ENCODE measurements at places on chromosomes 1 and 21.
A peak's percentile ranks its signal among the peaks of the same experiment; 100 is the strongest.

GRCh38 chr1:94666797-94667196, 125.2 kb upstream of the F3 start:
- no peak for DNase-seq

GRCh38 chr1:246815693-246816270, 91.6 kb downstream of the SCCPDH start:
- no peak for DNase-seq

GRCh38 chr1:18618546-18619466, 11.8 kb upstream of the PAX7 start:
- DNase-seq: peak; percentile 46

GRCh38 chr21:43793243-43793642, 3.9 kb downstream of the RRP1 start:
- DNase-seq: no peak

GRCh38 chr1:39196244-39197215, 8.0 kb upstream of the MACF1 start:
- DNase-seq: peak; percentile 83

GRCh38 chr1:208209896-208210589, 34.1 kb downstream of the PLXNA2 start:
- peak; percentile 34 for DNase-seq

GRCh38 chr1:92958203-92958970, 2.9 kb downstream of the DIPK1A start:
- DNase-seq: no peak

GRCh38 chr1:156664767-156665411, 12.3 kb downstream of the NES start:
- DNase-seq: peak; percentile 86

GRCh38 chr1:38997034-38997900, 6.2 kb downstream of the AKIRIN1 start:
- DNase-seq: no peak

- DNase-seq: peak; percentile 98
These were observed 11.6 kb upstream of the KCNJ15 start for GRCh38 chr21:38244885-38245869.

DNA sequence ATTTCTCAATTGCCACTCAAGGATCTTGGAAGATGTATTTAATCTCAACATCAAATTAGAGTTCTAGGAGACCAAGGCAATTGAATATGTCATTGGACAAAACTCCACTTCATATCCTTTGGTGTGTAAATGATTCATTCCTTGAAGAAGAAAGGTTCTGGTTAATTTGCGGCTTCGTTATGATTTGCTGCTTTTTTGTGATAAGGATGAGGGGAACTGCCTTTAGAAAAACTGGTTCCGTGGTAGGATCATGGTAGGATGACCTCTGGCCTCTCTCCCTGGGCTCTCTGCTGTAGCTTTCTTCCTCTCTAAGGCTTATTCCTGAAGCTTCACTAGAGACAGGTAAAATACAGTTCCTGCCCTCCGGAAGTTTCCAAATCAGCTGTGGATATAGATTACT, 51.5 kb upstream of the ERRFI1 start:
- DNase-seq: no peak

- DNase-seq: no peak
These were observed 33.5 kb upstream of the ITPKB start for GRCh38 chr1:226772446-226773139.

DNA sequence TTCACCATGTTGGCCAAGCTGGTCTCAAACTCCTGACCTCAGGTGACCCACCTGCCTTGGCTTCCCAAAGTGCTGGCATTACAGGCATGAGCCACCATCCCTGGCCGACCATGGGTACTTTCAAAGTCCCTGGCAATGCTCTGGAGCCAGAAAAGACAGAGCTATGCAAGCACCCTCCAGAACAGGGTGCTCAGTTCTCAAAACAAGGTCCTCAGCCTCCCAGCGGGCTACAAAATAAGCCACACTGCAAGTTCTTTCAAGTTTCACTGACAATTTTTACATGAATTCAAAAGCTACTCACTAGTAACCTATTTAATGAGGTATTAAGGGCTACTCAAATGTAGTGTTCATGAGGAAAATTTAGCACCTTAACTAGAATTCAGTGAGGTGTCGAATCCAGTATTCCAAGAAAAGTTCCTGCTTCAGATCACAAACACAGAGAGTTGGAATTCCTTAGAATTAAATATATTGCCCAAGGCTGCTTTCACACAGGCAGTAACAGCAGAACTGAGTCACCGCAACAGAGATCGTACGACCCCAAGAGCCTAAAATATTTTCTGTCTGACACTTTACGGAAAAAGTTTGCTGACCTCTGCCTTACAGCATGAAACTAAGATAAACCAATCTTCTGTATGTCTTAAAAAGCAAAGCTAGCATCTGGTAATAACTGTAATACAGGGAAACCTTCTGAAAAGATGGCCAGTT, 60.7 kb downstream of the HSF2BP start:
- DNase-seq: peak; percentile 95

- DNase-seq: peak; percentile 2
These were observed 36.2 kb downstream of the UBE2G2 start for GRCh38 chr21:44765231-44766013.

DNA sequence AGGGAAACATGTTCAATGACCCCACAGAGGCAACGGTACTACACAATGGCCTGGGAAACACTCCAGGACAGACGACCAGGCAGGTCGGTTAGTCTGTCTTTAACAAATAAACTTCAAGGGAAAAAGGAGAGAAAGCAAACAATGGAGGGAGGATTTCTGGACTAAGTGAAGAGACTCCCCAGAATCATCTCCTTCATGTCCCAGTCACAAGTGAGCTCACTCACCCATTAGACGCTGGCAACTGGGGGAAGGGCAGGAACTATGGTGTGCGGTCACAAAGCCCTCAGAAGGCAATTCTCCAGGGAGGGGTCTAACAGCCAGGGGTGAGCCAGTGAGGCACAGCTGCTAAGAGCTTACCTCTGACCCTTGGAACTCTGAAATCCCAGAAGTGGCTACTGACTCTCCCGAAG, 55.7 kb upstream of the NADK start:
- no peak for DNase-seq

GRCh38 chr1:155026588-155026987, 7.0 kb downstream of the DCST2 start:
- peak; percentile 42 for DNase-seq

DNA sequence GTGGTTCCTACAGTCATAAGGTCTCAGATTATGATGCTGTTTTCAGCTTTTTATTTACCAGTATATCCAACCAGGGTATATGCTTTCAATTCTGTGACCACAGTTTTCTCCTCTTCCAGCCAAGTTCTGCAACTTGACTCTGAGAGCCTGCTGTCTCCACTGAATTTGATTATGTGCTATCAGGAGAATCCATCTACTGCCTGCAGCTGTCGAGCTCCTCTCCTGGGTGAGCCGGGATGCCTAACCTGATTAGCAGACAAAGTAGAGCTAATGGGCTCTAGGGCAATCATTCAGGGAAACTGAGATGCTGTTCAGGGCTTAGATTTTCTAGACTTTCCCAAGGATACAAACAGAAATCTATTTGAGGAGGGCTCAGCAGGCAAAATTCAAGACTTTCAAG, 271.5 kb upstream of the BEND5 start:
- DNase-seq: no peak

DNA sequence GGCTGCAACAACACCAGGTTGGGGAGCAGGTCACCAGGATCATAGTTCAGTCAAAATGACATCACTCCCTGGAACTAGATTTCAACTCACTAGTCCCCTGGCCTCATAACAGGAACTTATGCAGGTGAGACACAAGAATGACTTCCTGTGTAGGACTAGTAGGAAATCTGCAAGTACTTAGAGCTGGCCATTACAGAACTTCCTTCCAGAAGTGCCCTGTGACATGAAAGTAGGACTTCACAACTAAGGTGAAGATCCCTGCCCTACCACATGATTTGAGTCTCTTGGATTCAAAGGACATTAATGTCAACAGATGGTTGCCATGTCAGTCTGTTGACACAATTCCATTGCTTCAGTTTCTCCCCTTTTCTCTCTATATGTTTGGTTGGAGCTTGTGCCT, 223.1 kb downstream of the RPS6KC1 start:
- DNase-seq: no peak

- no peak for DNase-seq
These were observed 9.8 kb downstream of the ITSN1 start for GRCh38 chr21:33651965-33652680.

DNA sequence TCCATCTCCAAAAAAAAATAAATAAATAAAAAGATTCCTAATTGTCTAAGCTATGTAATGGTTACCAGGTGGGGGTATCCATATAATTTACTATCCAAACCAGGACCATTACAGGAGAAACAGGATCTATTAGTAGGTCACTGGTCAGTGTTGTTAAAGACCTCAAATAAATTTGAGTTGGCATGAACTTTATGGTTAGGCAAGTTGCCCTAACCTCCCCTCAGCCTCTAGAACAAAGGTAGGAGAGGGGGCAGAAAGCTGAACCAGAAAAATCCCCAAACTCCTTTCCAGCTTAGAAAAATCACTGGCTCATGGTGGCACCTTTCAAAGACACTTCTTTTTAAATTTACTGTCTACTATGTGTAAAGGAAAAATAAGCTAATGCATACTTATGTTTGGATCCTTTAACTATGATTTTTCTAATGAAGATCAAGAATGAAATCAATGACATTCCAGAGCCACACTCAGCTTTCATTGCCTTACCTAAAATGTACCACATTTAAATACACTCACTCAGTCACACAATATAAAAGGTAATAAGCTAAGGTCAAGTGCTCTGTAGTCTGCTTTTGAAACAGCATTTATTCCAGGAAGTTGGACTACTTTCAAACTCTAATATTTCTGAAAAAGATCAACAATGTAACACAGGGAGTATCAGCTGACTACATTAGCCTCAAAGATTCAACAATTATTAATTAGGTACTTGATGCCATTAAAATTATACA, 13.8 kb downstream of the EIF4G3 start:
- no peak for DNase-seq

DNA sequence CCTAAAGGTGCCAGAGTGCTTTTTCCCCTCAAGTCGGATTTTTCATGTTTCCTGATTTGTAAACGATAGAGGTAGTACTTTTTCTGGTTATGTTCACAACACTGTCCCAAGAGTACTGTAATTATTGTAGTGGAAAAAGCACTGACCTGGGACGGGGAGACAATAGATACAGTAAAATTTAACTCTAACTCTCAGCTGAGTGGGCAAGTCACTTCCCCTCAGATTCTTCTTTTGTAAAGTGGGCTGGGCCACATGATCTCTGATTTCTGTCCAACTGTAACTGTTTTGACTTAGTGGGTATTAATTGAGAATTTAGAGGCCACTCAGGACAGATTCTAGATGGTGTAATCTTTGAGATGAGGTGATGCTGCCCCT, 19.1 kb downstream of the MARCKSL1 start:
- DNase-seq: no peak

GRCh38 chr21:25640202-25640942, 1.3 kb downstream of the JAM2 start:
- DNase-seq: no peak

DNA sequence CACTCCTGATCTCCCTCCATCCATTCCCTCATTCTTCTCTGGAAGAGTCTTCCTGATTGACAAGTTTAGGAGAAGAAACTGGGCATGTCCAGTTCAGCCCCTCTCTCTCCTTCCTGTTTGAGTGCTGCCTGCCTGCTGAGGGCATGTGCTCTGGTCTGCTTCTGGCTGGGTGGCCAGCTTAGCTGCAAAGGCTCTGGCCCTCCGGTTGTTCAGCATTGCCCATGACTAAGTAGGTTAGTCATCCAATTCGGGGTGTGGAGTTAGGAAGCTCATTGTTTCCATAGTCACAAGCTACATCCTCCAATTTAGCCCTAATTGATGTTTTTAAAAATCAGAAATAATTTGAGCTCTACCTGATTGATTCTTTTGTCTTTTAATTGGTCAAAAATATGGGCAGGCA, 25.6 kb upstream of the PLA2G2E start:
- peak; percentile 79 for DNase-seq

- DNase-seq: peak; percentile 81
These were observed 37.3 kb upstream of the TMEM222 start for GRCh38 chr1:27284425-27285273.

DNA sequence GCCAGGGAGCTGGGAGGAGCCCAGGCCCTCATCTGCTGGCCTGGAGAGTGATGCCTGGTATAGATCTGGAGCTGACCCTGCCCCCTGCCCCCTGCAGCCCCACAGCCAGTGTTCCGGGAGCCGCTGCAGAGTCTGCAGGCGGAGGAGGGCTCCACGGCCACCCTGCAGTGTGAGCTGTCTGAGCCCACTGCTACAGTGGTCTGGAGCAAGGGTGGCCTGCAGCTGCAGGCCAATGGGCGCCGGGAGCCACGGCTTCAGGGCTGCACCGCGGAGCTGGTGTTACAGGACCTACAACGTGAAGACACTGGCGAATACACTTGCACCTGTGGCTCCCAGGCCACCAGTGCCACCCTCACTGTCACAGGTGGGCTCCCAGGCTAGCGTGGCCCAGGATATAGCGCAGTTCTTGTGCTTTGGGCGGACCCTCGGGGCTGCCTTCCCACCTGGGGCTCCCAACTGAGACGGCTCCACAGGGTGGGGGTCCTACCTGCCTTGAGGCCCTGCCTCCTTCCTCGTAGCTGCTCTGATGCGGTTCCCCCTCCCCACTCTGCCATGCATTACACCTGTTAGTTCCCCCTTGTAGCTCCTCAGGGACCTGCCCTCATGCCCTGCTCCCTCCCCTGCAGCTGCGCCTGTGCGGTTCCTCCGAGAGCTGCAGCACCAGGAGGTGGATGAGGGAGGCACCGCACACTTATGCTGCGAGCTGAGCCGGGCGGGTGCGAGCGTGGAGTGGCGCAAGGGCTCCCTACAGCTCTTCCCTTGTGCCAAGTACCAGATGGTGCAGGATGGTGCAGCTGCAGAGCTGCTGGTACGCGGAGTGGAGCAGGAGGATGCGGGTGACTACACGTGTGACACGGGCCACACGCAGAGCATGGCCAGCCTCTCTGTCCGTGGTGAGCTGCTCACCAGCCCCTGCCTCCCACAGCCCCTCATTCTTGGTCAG, 98.7 kb downstream of the OBSCN start:
- DNase-seq: no peak

DNA sequence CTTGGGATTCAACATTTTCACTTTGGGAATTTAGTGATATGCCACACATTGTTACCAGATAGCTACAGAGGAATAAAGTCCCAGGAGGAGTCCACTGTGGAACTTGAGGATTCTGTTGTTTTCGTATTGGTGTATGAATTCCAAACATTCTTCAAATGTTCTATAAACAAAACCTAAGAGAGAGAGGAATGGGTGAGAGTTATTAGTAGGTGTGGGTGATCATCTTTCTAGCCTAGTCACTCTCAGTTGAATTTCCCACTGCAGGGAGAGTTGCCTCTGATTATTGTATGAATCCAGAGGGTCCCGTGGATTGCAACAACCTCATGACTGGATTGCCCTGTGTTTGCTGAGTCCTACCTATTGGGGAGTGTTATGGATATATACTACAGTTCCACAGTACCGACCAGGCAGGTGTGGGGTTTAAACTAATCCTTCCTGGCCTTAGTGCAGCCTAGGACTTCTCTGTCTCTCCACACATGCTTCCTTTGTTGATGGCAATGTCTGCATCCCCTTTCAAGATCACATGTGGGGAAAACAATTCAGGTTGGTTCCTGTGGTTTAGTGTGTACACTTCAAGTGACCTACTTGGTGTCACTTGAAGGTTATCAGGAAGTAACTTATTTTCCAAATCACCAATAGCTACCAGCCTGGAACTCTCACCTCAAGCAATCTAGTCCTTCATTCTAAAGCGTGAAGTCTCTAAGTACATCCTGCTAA, 91.8 kb downstream of the ADCY10 start:
- DNase-seq: peak; percentile 62
